ENCODE measurements at places on chromosomes 11 and 22.

- DNase-seq: no peak
Observed at GRCh38 chr11:65353900-65354264, 669 bp upstream of the TIGD3 start.

GRCh38 chr11:69572233-69572860, 68.6 kb upstream of the CCND1 start:
- DNase-seq: no peak

DNA sequence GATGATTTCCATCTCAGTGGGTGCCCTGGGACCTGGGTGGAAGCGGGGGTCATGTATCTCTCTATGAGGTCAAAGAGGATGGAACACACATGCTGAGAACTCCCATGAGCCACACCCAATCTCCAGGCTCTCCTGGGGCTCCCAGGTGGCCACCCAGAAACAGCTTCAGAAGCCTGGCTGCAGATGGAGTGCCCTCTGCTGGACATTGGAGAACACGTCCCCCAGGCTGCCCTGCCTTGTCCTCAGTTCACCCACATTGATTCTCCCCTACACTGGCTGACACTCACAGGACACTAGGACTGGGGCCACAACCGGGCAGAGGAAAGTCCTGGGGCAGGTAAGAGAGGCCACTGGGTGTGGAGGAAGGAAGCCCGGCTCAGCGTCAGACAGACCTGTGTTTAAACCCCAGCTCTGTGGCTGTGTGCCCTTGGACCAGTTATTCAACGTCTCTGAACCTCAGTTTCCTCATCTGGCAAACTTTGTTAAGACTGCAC, 4.5 kb upstream of the NOL12 start:
- no peak for DNase-seq

GRCh38 chr22:24435861-24436371, 8.5 kb downstream of the ADORA2A start:
- DNase-seq: no peak

- DNase-seq: no peak
Observed at GRCh38 chr11:12114193-12115033, 4.0 kb downstream of the MICAL2 start.

DNA sequence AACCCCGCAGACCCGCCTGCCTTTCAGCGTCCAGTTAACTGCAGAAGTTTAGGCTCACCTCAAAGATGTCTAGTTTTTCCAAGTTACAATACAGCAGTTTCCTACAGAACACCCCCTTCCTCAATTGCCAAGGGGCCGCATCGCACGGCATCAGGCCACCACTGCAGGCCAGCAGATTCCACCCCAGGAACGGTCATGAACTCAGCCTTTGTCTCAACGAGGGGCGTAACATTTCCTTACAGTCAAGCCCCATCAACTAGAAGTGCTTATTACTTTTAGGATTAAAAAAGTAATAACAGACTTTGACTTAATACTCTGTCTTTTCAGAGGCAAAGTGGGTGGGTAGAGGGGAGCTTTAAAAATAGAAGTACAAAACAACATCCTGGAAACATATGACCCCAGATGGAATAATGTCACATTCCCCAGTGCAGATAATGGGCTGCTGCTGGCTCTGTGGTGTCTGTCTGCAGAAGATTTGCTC, 36.3 kb downstream of the PPP2R1B start:
- no peak for DNase-seq

GRCh38 chr11:17986007-17986710, 26.7 kb downstream of the SERGEF start:
- no peak for DNase-seq

GRCh38 chr22:46970411-46971098, 208.1 kb downstream of the TBC1D22A start:
- no peak for DNase-seq

- DNase-seq: no peak
Observed at GRCh38 chr11:69554849-69555248, 73.4 kb downstream of the LINC01488 start.

DNA sequence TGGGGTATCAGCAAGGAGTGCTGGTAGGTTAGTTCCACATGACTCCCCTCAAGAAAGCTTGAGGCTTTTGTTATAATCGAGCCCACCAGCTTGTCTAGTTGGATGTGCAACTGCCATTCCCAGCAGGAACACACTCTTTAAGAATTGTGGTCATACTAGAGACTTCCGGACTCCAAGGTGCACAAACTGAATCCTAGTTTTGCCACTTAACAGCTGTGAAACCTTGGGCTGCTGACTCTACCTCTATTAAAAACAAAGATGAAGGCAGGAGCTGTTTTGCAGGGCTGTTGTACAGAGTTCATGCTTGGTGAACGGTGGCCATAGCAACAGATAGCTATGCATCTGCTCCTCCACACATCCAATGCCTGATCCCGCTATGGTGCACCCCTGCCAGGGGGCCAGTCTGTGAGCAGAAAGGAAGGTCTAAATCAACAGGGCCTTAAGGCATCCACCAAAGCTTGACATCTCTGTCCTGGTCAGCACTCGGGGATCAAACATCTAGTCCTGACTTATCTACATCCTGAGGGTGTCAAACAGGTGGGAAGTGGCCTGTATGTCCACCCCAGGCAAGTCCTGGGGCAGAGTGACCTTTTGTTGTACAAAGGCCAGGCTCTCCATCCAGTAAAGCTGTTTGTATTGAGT, 36.4 kb downstream of the DKK3 start:
- DNase-seq: no peak

DNA sequence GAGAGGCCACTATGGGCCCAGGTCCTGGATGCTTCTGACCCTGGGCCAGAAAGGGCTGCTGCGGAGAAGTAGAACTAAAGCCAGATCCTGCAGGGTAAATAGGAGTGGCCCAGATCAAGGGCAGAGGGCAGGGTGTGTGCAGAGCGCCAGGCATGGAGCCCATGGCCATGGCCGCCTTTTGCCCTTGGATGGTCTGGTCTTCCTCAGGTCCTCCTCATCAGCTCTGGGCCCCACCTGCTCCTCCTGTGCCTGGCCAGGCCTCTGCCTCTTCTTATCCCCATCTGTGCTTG, 277.6 kb downstream of the BRD1 start:
- DNase-seq: no peak

GRCh38 chr11:11171285-11171684, 181.8 kb downstream of the CSNK2A3 start:
- DNase-seq: no peak

- DNase-seq: no peak
Observed at GRCh38 chr22:24315367-24315966, 44.8 kb downstream of the SPECC1L start.

DNA sequence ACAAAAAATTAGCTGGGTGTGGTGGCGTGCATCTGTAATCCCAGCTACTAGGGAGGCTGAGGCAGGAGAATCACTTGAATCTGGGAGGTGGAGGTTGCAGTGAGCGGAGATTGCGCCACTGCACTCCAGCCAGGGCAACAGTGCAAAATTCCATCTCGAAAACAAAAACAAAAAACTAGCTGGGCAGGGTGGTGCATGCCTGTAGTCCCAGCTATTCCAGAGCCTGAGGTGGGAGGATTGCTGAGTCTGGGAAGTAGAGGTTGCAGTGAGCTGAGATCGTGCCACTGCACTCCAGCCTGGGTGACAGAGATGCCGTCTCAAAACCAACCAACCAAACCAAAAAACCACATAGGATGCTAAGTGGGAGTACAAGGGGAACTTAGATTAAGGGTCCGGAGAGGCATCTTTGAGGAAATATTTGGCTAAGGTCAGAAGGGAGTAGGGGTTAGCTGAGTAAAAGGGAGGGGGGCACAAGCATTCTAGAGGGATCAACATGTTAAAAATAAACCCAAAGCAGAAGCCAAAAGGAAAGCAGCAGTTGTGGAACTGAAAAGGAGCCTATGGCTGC, 10.2 kb downstream of the PHF5A start:
- DNase-seq: no peak

DNA sequence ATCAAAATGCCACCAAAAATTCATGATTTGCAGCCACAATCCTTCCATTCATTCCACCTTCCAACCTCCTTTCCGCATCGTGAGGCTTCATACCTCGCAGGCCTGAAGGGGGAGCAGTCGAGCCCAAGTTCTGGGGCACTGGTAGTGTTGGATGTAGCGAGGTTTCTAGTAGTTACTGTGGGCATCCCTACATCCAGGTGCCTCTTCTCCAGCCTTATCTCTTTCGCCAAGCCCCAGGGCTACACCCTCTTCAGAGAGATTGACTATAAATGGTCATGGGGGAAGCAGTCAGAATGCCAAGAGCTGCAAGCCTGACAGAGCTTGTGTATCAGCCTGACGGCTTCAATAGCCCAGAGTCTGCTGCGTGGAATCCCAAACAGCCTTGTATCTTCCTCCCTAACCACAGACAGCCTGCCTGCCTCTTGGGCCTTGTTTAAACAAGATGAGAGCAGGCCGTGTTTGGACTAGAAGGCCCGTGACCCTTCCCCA, 28.9 kb downstream of the CLMP start:
- no peak for DNase-seq

DNA sequence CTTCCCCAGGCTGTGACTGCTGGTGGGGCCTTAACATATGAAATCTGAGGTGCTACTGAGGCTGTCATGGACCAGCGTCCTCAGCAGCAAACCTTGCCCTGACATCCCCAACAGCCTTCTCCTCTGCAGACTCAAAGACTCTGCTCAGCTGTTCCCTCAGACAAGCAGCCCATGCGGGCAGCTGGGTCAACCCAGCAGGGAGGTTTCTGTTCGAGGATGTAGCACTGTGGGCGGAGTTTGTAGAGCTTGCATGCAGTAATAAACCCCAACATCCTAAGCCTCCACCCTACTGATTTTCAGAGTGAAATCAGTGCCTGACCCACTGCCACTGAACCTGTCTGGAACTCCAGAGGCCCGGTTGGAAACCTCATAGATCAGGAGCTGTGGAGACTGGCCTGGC, 88.8 kb upstream of the XKR3 start:
- no peak for DNase-seq

DNA sequence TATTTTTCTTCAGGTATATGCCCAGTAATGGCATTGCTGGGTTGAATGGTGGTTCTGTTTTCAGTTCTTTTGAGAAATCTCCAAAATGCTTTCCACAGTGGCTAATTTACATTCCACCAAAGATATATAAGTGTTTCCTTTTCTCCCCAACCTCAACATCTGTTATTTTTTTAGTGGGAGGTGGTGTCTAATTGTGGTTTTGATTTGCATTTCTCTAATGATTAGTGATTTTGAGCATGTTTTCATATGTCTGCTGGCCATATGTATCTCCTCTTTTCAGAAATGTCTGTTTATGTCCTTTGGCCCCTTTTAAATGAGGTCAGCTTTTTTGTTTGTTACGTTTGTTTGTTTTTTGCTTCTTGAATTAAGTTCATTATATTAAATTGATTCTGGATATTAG, 760.2 kb downstream of the KCNA4 start:
- no peak for DNase-seq

GRCh38 chr22:50435291-50436014, 39.4 kb downstream of the SBF1 start:
- no peak for DNase-seq

DNA sequence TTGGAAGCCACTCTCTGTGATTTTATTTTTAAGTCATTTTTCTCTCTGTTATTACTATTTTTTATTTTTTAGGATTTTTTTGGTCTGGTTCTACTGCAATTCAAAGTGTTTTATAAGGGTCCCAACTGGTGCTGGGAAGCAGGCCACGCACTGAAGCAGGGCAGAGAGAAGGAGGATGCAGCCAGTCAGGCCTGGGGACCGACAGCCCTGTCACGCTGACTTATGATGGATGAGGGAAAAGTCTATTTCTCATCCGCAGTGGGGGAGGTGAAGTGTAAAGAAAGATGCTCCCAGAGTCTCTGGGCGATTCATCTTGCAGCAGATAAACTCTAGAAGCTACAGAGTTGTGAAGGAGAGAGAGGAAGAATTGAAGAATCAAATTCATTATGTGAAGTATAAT, 191.6 kb downstream of the NTM start:
- DNase-seq: no peak

- no peak for DNase-seq
Observed at GRCh38 chr22:26979294-26979693, 321.9 kb downstream of the MIAT start.

- DNase-seq: no peak
Observed at GRCh38 chr11:117792241-117792640, 4.8 kb downstream of the DSCAML1 start.

DNA sequence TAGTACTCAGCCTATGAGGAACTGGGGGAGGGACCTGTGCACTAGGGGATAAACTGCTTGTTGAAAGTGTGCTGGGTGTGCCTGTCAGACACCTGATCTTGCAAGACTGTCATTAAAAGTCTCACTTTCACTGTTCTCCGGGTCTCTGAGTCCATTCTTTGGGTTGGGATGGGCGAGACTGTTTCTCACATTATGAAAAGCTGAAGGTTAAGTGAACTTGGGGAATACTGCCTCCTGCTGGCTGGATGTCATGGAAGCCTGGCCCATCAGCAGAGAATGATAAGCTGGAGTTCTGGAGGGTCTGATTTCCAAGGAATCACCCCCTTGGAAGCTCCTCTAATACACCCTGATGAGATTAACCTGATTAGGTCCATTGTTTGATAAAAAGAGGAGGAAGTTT, 9.0 kb upstream of the VPREB1 start:
- DNase-seq: no peak
